Neuronal stem cell (in vitro differentiated cells): ENCODE measurements at places on chromosomes 3 and 15.

GRCh38 chr15:65086680-65087111 is 10.2 kb downstream of the KBTBD13 start:
- no peak for DNase-seq

DNA sequence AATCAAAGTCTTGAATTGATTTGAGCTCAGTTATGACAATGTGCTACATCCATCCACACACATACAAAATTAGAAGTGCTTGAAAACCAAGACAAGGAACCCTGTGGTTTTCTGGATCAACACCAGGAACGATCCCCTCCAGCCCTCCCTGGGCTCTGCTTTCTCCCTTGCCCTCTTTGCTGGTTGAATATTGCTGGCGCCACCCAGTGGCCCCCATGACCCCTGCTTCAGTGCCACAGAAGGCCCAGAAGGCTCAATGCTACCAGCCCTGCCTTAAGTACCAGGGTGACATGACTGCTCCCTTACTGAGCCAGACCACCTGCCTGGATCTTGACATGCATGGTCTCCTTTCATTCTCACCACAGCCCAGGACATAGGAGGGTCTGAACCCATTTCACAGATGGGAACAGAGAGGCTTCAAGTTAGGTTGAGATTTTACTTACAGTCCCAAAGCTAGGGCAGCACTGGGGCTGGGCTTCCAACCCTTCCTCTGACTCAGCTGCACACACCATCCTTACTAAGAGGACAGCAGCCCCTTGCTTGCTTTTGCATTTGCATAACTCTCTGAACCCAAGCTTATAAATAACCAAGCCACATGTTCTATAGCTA is 15.0 kb downstream of the IL12A start:
- DNase-seq: peak; percentile 24

DNA sequence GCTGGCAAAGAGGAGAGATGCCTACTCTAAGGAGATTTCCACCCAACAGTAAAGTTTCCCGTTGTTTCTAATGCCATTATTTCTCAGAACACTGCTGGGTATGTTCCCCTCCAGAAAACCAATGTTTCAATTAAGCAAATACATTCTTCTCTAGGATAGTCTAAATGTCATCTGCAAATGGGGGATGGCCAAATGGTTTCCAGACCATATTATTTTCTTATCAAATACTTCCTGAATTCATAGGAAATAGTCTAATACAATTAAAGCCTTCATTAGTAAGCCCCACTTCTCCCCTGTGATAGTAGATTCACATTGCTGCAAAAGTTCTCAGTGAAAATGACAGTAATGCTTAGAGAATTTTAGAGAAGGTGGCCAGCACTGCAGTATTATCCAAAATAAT is 716.6 kb downstream of the GRM7 start:
- no peak for DNase-seq

DNA sequence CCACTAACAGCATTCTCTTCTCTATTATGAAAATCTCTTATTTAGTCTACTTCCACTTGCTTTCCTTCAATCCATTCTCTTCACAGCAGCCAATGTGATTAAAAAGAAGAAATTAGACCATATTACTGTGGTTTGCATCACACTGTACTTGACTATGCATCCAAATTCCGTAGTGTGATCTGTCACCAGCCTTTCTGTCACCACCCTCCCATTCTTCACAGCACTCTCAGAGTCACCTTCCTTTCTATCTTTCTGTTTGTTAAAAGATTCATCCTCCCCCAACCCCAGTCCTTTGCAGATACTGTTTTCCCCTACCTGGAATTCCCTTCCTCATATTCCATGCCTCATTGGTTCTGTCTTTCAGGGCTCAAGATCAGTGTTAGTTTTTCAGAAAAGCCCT is 55.0 kb upstream of the ABHD10 start:
- no peak for DNase-seq

DNA sequence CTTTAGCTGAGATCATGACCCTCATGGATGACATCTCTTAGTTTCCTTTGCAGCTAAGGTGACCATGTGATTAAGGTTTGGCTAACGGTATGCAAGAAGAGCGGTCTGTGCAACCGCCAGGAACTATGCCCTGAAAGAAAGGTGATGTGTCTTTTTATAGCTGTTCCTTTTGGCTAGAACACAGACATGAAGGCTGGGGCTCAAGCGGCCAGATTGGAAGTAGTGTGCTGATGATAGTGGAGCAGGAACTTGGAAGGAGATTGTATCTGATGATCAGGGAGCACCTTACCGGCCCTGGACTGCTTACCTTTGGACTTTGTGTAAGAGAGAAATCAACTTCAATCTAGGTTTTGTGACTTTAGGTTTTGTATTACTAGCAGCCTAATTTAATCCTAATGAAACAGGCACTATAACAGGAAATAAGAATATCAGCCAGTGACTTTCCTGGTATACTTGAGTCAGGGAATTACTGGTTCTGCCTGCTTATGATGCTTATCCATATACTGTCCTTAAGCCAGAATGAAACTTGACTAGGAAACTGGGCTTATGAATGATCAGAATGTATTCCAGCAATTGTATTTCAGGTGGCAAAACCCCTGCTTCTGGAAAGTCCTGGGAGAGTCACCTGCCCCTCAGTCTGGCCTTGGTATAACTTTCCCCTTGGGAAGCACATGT is 164.3 kb upstream of the LRIG1 start:
- DNase-seq: no peak
